Thoracic aorta endothelial cell (primary cell): ENCODE measurements at places on chromosomes 4 and X. TPM values are rescaled to one million over a fixed set of nuclear protein-coding genes. Genes with fewer than 3 reads are reported as not detected.

Gene KLHL4
- total RNA-seq, result 33.7 and 38.3 TPM in 2 replicates

Gene EPGN
- 0.13 and 0.43 TPM in 2 replicates for total RNA-seq

Gene RHOXF1
- not detected in 2 replicates for total RNA-seq

Gene USP51
- 1.1 and 1.5 TPM in 2 replicates for total RNA-seq

Gene PPBP
- not detected in 2 replicates for total RNA-seq

Gene F8A3
- 0.93 and 1.2 TPM in 2 replicates for total RNA-seq

Gene NXT2
- 7.3 and 11.3 TPM in 2 replicates for total RNA-seq

Gene KCND1
- total RNA-seq, result 0.13 and 0.36 TPM in 2 replicates

Gene LANCL3
- total RNA-seq, result 0.93 and 1.6 TPM in 2 replicates

Gene TENM3
- total RNA-seq, result 22.9 and 25.7 TPM in 2 replicates

Gene RHOXF2
- not detected in 2 replicates for total RNA-seq

Gene CT45A3
- total RNA-seq, result not detected in 2 replicates

Gene NXF2B
- not detected in 2 replicates for total RNA-seq

Gene KCNE5
- 0.27 and 0.36 TPM in 2 replicates for total RNA-seq

Gene PABPC4L
- total RNA-seq, result 0.27 and 0.65 TPM in 2 replicates

Gene SLC4A4
- total RNA-seq, result 0.13 and 0.29 TPM in 2 replicates

Gene TMEM31
- total RNA-seq, result not detected in 2 replicates

Gene HHIP
- total RNA-seq, result 792 and 893 TPM in 2 replicates
